ENCODE measurements at places on chromosomes 5 and 9.

- no peak for DNase-seq
Measured at GRCh38 chr9:5073701-5074100, 88.6 kb downstream of the JAK2 start.

DNA sequence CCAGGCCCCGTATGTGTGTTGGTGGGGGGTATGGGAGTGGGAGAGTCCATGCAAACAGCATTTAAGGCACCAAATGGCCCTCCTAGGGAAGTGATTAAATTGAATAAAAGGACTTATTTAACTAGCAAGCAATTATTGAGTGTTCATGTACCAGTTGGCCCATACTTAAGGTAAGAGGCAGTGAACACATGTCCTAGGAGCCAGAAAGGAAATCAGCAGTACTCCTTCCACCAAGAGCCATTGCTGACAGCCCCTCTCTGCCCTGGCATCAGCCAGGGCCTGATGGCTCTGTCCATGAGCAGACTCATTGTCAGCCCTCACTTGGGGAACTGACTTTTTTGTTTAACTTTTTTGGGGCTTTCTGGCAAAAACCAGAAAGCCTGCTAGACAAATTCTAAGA, 10.4 kb upstream of the SHROOM1 start:
- no peak for DNase-seq

DNA sequence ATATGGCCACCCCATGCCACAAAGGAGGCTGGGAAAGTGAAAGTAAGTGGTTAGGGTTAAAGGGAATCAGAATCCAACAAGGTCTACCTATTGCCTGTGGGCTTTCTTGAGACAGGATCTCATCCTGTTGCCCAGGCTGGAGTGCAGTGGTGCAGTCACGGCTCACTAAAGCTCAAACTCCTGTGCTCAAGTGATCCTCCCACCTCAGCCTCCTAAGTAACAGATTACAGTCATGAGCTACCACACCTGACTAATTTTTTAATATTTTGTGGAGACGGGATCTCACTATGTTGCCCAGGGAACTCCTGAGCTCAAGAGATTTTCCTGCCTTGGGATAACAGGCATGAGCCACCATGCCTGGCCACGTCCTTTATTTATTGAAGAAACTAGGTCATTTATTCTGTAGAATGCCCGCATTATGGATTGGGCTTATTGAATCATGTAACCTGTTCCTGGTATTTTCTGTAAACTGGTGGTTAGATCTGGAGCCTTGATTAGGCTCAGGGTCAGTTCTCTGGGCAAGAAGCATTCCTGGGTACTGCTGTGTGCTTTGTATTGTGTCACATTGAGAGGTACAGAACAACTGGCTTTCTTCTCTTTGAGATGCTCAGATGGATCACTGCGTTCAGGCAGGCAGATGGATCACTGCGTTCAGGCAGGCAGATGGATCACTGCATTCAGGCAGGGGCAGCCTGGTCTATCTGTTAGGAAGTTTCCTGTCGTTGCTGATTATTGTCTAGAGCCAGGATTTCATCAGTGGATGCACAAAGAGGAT, 41.6 kb downstream of the ERGIC1 start:
- DNase-seq = no peak

GRCh38 chr5:33254579-33254978, 186.2 kb upstream of the TARS1 start:
- no peak for DNase-seq

GRCh38 chr5:68683632-68684036, 410.2 kb upstream of the SLC30A5 start:
- DNase-seq = no peak

- DNase-seq = no peak
Measured at GRCh38 chr5:132055808-132056609, 4.4 kb upstream of the IL3 start.

DNA sequence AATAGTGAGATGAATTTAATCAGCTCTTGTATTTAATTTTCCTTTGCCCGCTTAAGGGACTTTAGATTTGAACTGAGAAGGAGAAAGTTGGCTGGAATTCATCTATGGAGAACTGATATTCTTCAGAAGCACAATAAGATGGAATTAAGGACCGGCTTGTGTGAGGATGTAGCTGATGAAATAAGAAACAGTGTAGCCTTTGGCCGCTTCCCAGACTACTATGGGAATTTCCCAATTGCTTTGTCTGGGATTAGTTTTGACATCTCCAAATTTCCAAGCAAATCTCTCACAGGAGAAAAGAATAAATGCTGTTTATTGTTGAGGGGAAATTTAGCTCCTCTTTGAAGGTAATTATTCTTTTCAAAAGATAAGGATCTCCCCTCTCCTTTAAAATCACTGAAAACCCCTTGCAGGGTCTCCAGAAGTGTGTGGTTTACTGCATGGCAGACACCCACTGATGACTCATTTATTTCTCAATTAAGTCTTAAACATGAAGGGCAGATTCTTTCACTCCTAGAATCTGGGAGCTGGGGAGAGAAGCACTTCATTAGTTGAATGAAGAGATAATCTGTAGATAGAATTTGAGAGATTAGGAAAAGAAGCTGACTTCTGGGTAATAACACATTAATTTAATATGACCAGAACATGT, 606.5 kb upstream of the ADAMTS16 start:
- DNase-seq = no peak

DNA sequence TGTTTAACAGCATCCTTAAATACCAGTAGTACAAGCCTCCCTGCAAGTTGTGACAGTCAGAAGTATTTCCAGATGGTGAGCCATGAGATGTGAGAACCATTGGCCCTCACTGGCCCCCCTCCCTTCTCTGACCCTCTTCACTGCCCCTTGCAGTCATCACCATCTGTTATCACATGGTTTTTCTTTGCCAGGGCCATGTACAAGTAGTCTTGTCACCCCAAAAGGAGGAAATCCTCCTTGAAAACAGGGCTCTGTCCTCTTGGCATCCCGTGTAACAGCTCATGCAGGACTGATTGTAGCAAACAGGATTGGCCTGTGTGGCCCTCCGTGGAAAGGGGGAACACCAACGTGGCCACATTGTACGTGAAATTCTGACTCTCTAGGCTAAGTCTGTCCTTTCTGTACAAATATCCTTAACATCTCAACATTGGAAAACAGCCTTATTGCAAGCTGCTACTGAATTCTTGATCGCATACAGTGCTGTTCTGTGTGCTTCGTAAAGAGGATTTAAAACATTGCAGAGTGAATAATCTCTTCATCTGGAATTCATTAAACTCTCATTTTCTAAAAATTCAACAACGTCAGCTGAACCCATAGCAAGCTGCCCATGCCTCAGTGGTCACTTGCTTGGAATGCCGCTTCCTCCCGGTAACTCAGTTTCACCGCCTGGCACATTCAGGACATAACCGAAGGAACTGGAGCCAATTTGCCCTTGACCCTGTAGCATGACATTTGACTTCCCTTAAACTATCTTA, 171.7 kb downstream of the ATPSCKMT start:
- no peak for DNase-seq

DNA sequence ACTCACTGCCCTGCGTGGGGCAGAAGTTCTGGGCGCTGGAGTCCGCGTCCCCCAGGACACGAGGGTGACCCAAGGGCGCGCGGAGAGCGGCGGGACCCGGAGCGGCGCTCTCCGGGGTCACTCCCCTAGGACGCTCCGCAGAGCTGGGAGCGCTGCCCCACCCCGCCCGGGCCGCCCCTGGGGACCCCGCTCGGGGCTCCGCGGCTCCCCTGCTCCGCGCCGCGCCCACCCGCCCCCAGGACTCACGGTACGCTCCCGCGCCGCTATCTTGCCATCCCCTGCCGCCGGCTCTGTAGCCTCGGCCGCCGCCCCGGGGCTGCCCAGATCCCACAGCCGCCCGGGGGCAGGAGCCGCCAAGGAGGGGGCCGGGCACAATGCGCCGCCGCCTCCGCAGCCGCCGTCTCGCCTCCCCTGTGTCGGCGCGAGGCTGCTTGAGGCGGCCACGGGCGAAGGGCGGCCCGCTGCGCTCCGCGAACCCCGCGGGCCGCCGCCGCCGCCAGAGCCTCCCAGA, 303 bp downstream of the LIFR start:
- no peak for DNase-seq

GRCh38 chr9:14205463-14205862, 108.5 kb downstream of the NFIB start:
- DNase-seq = no peak

GRCh38 chr9:76916231-76916630, 10.3 kb upstream of the PRUNE2 start:
- DNase-seq = no peak

GRCh38 chr9:125815568-125815967, 68.4 kb downstream of the PBX3 start:
- no peak for DNase-seq

GRCh38 chr5:79850941-79851340, 140.1 kb downstream of the MTX3 start:
- DNase-seq = no peak

GRCh38 chr9:129270205-129270604, 92.1 kb upstream of the IER5L start:
- DNase-seq = no peak

DNA sequence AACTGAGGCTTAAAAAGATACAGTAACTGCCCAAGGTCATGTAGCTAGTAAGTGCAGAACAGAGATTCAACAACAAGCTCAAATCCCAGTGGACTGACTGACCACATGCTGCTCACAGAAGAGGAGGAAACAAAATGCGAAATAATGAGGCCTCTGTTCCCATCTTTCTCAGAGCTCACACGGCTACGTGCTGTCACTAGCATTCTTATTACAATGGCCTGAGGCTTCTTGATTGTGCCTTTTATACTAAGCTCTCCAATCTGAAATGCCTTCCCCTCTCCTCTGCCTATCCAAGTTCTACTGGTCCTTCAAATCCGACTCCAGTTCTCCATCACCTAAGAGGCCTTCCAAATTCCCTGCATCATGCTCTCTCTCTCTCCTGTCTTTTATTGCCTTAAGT, 26.0 kb downstream of the SGTB start:
- DNase-seq = no peak

- no peak for DNase-seq
Measured at GRCh38 chr5:53256746-53257145, 147.2 kb upstream of the MOCS2 start.

DNA sequence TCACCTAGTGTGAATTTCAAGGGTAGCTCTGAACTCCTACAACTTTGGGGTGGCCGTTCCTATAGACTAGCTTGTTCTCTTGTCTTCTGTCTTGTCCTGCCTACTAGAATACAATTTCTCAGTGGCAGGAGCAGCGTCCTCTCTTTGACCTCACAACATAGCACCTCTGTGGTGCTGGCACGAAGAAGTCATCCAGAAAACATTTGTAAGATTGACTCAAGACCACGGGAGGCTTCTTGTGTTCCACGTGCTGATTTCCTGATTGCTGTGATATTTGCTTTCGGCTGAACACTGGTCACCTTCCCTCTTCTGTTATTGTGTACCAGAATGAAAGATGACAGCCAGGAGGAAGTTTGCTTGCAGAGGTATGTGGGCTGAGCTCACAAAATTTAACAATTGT, 27.0 kb downstream of the SLC1A1 start:
- no peak for DNase-seq

Measured in esophagus squamous epithelium (tissue), 5 donors.